ENCODE measurements at places on chromosomes 7 and 10. TPM values are rescaled to one million over a fixed set of nuclear protein-coding genes. Genes with fewer than 3 reads are reported as not detected.

CDC14C gene
- not detected for total RNA-seq

C10orf143 gene
- 0.29 TPM for total RNA-seq

TES gene
- total RNA-seq, result 128 TPM

ANKRD61 gene
- 0.26 TPM for total RNA-seq

GNG11 gene
- 4.4 TPM for total RNA-seq

TMEM139 gene
- total RNA-seq, result 5.2 TPM

ZC3HAV1L gene
- total RNA-seq, result 8.7 TPM

EGR2 gene
- total RNA-seq, result 2.7 TPM

- no peak for DNase-seq
Measured at GRCh38 chr7:134234216-134234615, 82.5 kb downstream of the SLC35B4 start.

GRCh38 chr10:69835875-69836730 lies 34.4 kb downstream of the COL13A1 start:
- peak; percentile 33 for DNase-seq

DNA sequence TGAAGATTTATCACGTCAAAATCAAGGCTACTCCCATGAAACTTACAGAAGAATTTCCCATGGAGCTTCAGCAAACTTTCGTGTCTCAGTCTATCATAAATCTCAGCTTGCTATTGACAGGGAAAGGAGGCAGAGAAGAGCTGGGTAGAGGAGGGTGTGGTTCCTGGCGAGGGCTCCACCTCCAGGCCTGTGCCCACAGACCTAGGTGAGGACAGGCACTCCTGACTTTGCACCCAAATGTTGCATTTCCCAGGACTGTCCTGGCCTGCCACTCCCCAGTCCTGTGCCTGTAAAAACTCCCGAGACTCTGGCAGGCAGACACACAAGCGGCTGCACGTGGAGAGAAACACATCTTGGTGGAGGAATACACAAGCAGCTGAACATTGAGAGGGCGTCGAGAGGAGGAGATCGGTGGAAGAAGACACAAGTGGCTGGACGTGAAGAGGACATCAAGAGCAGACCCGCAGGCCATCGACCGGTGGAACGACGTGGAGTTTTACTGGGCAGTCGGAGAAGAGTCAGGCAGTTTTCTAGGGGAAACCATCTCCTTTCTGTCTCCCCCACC lies 145.1 kb downstream of the CTNNA3 start:
- no peak for DNase-seq

DNA sequence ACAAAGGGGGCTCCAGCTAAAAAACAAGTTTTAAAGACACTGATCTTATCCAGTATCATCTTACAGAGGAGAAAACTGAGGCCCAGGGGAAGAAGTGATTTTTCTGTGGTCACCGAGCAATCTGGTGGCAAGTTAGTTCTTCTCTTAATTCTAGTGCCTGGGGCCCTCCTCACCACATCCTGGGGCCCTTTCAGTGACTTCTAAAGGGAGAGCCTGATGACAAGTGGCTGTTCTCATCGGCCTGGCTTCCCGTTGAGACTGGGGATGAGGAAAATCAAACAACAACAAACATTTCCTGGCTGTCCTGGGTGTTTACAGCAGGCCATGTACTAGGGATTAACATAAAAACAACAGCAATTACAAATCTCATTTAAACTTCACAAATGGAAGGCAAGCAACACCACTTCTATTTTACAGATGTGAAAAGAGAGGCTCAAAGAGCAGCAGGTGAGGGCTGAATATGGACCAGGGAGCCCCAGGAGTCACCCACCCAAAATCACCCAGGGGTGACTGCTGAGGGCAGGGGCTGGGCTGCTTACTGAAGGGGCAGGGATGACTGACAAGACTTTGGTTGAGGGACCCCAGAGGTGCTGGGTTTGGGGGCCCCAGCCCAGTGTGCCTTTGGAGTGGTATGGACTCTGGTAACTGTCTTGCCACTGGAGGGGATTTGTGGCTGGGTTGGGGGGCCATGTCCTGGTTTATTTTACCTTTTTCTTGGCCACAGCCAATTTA lies 24.7 kb upstream of the MTPAP start:
- no peak for DNase-seq

GRCh38 chr10:6701289-6701688 lies 121.2 kb upstream of the PRKCQ start:
- DNase-seq, result no peak

DNA sequence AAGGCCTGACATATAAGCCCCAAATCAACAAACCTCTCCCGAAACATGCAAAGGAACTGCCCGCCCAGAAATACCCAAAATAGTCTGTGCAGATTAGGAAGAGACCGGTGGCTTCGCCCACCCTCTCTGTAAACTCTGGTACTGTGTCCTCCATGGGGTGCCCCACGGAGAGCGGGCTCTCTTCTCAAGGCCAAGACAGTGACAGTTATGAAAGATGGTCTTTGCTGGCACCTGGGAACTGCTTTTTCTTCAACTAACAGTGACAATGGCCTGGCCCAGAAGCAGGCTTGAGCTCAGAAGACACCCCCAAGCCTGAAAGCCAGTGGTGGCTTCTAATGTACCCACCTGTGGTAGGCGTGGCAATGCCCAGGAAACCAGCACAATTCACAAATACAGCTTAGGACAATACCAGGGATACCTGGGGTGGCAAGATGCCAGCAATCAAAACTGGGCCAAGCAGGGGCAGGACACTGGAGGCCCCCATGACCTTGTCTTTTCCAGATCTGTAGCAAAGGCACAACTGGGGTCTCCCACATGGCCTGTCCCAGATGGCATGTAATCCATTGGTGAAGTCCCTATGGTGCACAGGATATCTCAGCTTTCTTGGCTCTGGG lies 107.6 kb downstream of the NEURL1 start:
- no peak for DNase-seq

- DNase-seq, result no peak
Measured at GRCh38 chr10:69338547-69339450, 60.5 kb downstream of the HK1 start.

DNA sequence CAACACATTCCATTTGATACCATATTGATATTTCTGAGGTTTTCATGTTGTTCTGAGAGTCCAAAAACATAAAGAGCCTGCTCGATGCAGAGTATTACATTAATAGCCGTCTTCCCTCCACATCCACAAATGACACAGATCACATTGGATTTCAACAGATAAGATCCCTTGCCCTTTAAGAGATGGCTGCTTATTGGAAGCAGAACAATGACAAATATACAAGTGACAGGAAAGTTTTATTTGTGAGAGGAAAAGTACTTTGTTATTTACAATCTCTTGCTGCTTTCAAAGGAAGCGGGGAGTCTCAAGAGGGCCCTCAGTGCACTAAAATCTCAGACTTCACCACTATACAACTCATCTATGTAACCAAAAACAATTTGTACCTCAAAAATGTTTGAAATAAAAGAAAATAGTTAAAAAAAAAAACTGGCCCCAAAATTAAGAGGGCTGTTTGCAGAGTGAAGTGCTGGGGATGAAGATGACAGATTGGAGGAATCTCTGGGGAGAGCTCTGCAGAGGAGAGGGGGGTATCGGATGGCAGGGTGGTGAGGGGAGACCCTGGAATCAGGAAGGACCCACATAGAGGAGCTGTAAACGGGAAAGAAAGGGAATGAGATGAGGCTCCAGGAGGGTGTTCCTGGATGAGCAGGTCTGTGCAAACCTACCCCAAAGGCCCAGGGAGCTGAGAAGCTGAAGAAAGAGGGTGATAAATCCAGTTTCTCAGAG lies 42.5 kb upstream of the ZNF438 start:
- DNase-seq, result no peak

- DNase-seq, result no peak
Measured at GRCh38 chr10:70773965-70774809, 11.0 kb downstream of the TBATA start.

DNA sequence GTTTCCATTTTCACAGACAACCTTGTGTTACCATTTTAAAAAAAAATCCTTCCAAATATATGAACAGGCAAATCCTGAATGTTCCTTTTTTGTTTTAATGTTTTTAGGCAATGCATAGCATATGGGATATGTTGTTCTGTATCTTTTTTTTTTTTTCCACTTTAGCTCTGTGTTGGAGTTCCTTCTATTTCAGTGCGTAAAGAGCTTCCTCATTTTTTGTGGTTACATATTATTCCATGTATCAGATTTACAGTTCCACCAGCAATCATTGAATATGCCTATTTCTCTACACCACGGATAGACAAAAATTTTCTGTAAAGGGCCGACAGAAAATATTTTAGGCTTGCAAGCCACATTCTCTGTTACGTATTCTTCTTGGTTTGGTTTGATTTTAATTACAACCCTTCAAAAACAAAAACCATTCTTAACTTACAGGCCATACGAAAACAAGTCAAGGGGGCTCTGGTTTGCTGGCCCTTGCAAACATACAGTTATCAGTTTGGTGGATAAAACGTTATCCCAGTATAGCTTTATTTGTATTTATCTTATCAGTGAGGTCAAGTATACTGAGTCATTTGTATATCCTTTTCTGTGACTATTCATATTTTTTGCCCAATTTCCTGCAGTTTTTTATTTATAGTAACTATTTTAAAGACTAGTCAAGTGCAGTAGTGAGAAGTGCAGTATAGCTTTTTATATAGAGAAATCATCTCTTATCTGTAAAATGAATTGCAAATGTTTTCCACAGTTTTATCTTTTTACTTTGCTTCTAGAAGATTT lies 55.7 kb downstream of the RALA start:
- no peak for DNase-seq

GRCh38 chr10:63384001-63384400 lies 81.8 kb downstream of the JMJD1C start:
- no peak for DNase-seq

DNA sequence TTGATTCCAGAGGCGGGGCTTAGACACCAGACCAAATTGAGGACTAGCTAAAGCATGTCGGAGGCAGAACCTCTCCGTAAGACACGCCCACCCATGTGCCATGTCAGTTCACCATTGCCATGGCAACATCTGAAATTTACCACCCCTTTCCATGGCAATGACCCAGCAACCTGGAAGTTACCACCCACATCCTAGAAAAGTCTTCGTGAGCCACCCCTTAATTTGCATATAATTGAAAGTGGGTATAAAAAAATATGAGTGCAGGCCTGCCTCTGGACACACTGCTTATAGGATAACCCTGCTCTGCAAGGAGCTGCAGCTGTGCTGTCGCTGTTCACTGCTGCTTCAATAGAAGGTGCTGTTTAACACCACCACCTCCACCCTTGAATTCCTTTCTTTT lies 28.0 kb downstream of the TMEM270 start:
- DNase-seq, result no peak

DNA sequence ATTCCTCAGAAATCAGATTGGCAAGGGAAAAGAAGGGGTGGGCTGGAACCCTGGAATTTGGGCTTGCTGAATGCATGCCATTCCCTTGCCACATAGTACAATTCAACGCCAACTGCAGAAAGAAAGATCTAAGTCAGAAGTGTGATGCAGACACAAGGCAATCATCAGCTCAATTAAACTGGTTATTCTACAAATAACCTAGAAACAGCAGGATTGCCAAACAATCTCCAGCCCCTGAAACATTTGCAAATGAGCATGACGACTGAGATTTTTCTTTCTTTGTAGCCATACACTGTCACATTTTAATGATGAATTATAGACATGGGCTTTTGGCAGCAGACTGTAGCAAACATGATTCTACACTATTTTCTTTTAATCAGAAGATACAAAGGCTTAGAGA lies 16.5 kb upstream of the CREB5 start:
- no peak for DNase-seq

GRCh38 chr10:132961787-132962622 lies 19.6 kb upstream of the CFAP46 start:
- DNase-seq, result peak; percentile 69

DNA sequence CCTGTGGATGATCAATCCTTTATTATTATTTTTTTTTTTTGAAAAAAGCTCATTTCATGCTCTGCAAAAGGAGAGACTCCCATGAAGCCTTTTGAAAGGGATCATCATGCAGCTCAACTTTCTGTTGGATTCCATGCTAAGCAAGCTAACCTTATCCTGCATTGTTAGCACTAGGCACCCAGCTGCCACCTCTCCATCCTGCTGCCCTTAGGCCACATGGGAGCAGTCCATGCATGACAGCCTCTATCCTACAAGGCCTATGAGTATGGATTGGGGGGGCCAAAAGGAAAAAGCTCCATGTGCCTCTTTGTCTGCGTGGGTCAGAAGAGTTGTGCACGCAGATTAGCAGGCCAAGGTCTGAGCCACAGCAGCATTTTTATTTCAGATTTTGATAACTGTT lies 19.2 kb downstream of the SMNDC1 start:
- DNase-seq, result no peak

- DNase-seq, result peak; percentile 58
Measured at GRCh38 chr7:45384499-45384898, 189.7 kb upstream of the ADCY1 start.
